ENCODE measurements at places on chromosomes 5 and 9. TPM values are rescaled to one million over a fixed set of nuclear protein-coding genes. Genes with fewer than 3 reads are reported as not detected.

The ERP44 gene
- 10.5 TPM for polyA plus RNA-seq

DNA sequence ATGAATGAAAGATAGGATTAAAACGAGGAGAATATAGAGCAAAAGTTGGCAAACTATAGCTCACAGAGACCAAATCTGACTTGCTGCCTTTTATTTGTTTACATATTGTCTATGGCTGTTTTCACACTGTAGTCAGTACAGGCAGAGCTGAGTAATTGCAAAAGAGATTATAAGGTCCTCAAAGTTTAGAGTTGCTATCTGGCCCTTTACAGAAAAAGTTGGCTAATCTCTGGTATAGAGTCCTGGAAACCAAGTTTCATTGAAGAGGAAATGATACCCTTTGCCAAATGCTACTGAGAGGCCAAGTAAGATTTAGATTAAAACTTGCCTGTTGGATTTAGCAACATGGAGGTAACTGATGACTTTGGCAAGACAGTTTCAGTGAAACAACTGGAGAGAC, 36.0 kb downstream of the LYRM7 start:
- DNase-seq: no peak
- H3K36me3 ChIP-seq: no peaks in the 10 kb centered on the region
- H3K4me3 ChIP-seq: no peak overlapping the region
- H3K27me3 ChIP-seq: no peaks in the 10 kb centered on the region

The SH3GLB2 gene
- 34.4 TPM for polyA plus RNA-seq

The SHISAL2B gene
- not detected for polyA plus RNA-seq

The SEMA6A gene
- polyA plus RNA-seq: 0.10 TPM

DNA sequence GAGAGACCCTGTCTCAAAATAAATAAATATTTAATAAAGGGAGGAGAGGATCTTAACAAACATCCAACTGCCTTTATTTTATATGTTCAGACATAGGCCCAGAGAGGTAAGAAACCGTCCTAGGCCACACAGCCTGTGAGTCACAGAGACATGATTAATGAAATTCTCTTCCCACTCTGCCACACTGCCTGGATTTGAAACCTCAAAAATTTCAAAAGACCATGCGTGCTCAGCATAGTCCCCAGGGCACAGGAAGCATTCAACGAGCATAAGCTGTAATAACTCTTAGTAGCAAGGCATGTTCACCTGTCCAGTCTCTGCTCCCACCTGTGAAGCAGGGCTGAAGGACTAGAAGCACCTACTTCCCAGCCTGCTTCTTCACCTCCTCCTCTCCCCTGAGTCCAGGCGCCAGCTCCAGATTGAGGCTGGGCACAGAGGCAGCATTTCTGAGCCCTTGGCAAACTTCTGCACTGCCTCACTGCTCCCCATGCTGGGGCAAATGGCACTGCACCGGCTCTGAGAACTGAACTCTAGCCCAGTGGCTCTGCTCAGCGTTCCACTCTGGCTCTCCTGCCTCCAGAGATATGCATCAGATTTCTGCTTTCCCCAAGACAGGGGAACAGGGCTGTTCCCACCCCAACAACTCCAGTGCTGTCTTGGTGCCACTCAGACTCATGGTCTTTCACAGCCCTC, 1.1 kb downstream of the FAT2 start:
- H3K36me3 ChIP-seq: no peaks in the 10 kb centered on the region
- no peak overlapping the region for H3K4me3 ChIP-seq
- H3K27ac ChIP-seq: no peak overlapping the region
- no peak for DNase-seq
- no peaks in the 10 kb centered on the region for H3K27me3 ChIP-seq
- no peaks in the 10 kb centered on the region for H3K4me1 ChIP-seq

DNA sequence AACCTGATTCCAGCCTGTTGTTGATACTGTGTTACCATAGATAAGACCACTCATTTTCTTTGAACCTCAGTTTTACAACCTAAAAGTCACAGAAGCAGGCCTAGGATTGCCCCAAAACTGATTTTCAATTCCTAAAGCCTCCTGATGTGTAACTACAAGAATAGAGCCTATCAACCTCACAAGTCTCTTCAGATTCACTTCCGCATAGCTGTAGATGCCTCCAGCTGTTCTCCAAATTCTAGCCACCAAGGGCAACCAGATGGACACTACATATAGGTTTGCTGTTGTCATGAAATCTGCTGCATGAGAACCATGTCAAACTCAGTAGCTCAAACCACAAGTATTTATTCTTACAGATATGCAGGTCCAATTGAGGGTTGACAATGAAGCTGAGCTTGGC, 143.5 kb downstream of the SPATA31D1 start:
- no peak for DNase-seq
- H3K4me3 ChIP-seq: no peak overlapping the region
- H3K27me3 ChIP-seq: no peaks in the 10 kb centered on the region
- no peaks in the 10 kb centered on the region for H3K36me3 ChIP-seq

The SCGB3A2 gene
- polyA plus RNA-seq: 2.0 TPM

DNA sequence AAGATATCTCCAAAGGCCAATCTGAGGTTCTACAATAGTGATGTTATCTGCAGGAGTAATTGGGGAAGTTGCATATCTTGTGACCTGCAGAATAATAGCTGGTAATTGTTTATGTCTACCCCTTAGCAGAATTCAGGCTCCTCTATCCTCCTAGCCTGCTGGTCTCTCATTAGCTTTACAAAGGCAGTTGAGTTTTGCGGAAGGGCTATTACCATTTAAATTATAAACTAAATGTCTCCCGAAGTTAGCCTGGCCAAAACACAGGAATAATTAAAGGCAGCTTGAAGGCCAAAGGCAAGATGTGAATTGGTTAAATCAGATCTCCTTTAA, 168.7 kb downstream of the TTC39B start:
- H3K36me3 ChIP-seq: no peaks in the 10 kb centered on the region
- H3K27me3 ChIP-seq: no peaks in the 10 kb centered on the region
- H3K4me3 ChIP-seq: no peak overlapping the region
- DNase-seq: no peak
- no peaks in the 10 kb centered on the region for H3K4me1 ChIP-seq

DNA sequence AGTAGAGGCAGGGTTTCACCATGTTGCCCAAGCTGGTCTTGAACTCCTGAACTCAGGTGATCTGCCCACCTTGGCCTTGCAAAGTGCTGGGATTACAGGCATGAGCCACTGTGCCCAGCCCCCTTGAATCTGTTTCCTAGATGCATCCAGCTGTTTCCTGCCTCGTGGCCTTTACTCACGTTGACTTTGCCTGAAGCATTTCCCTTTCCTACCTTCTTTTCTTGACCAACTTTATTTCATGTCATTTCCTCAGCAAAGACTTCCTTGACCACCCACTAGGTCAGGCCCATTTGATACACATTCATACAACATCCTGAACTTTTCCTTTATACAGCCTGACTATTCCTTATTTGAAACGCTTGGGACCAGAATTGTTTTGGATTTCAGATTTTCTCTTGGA, 51.0 kb downstream of the DOCK2 start:
- no peaks in the 10 kb centered on the region for H3K27me3 ChIP-seq
- DNase-seq: no peak

DNA sequence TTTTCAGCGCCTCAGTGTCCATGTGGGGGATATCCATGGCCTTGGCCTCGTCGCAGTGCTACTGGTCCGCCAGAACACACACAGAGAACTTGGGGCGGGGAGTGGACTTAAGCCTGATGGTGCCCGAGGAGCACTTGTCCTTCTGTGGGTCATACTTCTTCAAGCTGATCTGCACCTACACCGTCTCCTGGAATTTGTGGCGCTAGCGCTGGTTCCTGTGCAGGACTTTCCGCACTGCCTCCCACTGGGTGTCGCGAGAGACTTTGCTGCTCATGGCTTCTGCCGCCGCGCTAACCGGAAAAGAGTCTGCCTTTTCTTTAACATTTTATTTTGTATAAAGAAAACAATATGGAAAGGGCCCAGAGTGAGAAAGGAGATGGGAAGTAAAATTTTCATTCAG, 266.9 kb downstream of the COX7C start:
- DNase-seq: no peak
- H3K27ac ChIP-seq: no peak overlapping the region
- H3K36me3 ChIP-seq: no peaks in the 10 kb centered on the region

DNA sequence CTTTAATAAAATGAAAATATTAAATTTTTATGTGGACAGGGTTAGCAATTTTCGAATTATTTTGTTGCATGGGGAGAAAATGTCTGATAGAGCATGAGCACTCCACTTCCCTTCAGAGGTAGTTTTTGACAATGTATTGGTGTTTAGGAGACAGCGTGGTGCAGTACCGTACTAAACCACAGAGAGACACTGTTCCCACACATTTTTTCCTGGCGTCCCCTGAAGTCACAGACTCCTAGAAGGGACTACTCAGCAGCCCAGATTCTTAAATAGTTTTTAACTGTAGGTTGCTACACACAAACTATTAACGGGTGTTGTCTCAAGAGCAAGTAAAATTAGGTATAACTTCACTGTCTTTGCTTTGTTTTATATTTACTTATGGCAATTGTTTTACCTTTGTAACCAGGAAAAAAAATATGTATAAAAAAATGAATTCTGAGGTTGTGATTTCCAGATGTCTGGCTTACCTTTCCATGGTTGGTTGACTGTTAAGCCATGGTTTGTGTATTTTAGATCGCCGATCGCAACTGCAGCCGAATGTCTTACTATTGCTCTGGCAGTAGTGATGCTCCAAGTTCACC, 171.2 kb downstream of the DOCK8 start:
- no peaks in the 10 kb centered on the region for H3K36me3 ChIP-seq
- DNase-seq: no peak
- no peaks in the 10 kb centered on the region for H3K4me1 ChIP-seq
- no peaks in the 10 kb centered on the region for H3K27me3 ChIP-seq
- no peak overlapping the region for H3K27ac ChIP-seq

The RNF14 gene
- 44.3 TPM for polyA plus RNA-seq

The ADGRV1 gene
- polyA plus RNA-seq: 0.38 TPM

The PCDHA4 gene
- polyA plus RNA-seq: not detected

The ZNF454 gene
- polyA plus RNA-seq: 1.5 TPM

GRCh38 chr9:72506615-72507014, 14.8 kb upstream of the TMC1 start:
- H3K4me3 ChIP-seq: no peak overlapping the region
- DNase-seq: no peak
- H3K4me1 ChIP-seq: no peaks in the 10 kb centered on the region
- H3K27me3 ChIP-seq: no peaks in the 10 kb centered on the region

The TRIM41 gene
- 22.2 TPM for polyA plus RNA-seq

The FAM153A gene
- 0.13 TPM for polyA plus RNA-seq

GRCh38 chr9:101054657-101055056, 26.1 kb downstream of the PLPPR1 start:
- no peak overlapping the region for H3K4me3 ChIP-seq
- H3K27ac ChIP-seq: no peak overlapping the region
- no peak for DNase-seq

DNA sequence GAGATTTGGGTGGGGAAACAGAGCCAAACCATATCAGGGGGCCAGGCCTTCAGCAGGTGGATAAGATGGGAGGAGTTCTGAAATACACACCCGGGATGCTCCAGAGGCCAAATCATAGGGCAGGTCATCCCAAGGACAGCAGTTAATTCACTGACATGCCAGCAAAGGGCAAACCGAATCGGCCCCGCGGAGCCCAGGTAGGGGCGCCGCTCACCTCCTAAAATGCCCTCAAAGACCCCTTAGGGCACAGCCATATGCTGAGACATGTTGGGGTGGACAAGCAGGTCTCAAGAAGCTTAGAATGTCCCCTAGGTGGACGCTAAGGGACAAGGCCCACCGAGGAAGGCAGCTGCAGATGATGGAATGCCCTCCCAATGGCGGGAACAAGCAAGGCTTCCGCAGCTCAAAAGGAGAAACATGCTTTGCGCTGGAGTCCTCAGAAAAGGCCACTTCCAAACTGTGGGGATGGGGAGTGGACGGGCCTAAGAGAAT, 144.9 kb downstream of the ERCC6L2 start:
- H3K27ac ChIP-seq: no peak overlapping the region
- no peaks in the 10 kb centered on the region for H3K4me1 ChIP-seq
- no peak for DNase-seq
- peaks cover 3% of the 10 kb centered on the region for H3K27me3 ChIP-seq
- peaks cover 2% of the 10 kb centered on the region for H3K36me3 ChIP-seq

GRCh38 chr5:82259172-82259800, 18.9 kb downstream of the RPS23 start:
- no peaks in the 10 kb centered on the region for H3K27me3 ChIP-seq
- H3K27ac ChIP-seq: no peak overlapping the region
- DNase-seq: no peak
- H3K4me1 ChIP-seq: no peaks in the 10 kb centered on the region
- H3K36me3 ChIP-seq: no peaks in the 10 kb centered on the region

The RPL35 gene
- 6,282 TPM for polyA plus RNA-seq

DNA sequence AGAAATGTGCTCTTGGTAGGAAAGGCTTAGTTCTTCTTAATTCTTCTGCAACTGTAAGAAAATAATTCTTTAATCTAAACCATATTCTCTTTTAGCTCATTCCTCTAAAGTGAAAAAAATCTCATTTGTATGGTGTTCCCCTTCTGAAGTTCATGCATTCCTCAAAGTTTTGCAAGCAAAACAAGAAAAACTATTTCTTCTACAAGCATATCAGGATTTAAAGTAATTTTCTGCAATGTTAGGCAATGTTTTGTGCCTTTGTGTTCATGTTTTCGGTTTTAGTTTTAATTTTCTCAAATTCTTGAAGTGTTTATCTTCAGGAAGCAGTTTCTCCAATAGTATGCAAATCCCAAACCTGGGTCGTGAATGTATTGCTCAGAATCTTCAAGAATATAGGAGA, 12.7 kb upstream of the GPR21 start:
- no peaks in the 10 kb centered on the region for H3K4me1 ChIP-seq
- no peak overlapping the region for H3K4me3 ChIP-seq
- no peaks in the 10 kb centered on the region for H3K36me3 ChIP-seq
- H3K27me3 ChIP-seq: no peaks in the 10 kb centered on the region

DNA sequence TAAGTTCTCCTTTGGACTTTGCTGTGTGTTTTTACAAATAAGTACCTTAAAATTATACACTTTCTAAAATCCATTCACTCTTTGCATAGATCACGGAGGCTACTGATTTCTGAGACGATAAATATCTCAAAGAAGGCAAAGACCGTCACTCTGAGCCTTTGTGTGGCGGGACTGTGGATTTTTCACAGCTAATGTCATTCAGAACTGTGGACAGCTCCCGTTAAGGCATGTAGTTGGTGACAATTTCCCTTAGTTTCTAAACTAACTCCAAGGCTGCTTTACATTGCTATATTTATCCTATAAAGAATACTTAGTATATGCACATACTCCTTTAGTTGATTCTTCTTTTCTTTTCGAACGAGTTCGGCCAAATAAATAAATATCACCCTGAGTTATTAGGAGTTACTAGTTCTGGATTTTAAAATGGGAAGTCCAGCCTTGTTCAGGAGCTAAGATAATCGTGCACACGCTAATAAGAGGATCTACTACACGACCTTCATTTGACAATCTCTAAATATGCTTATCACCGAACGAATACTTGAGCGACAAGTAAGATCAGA, 1.8 kb downstream of the HCN1 start:
- H3K27me3 ChIP-seq: no peaks in the 10 kb centered on the region
- H3K36me3 ChIP-seq: no peaks in the 10 kb centered on the region
- no peaks in the 10 kb centered on the region for H3K4me1 ChIP-seq
- no peak overlapping the region for H3K4me3 ChIP-seq

- no peak overlapping the region for H3K4me3 ChIP-seq
- H3K36me3 ChIP-seq: no peaks in the 10 kb centered on the region
- no peak for DNase-seq
- no peaks in the 10 kb centered on the region for H3K27me3 ChIP-seq
Measured at GRCh38 chr9:125854553-125855275, 107.5 kb downstream of the PBX3 start.

The SOX30 gene
- polyA plus RNA-seq: not detected

Data from aorta (tissue), 5 donors.